ENCODE measurements at places on chromosomes 11 and 22.
A peak's percentile ranks its signal among the peaks of the same experiment; 100 is the strongest.

DNA sequence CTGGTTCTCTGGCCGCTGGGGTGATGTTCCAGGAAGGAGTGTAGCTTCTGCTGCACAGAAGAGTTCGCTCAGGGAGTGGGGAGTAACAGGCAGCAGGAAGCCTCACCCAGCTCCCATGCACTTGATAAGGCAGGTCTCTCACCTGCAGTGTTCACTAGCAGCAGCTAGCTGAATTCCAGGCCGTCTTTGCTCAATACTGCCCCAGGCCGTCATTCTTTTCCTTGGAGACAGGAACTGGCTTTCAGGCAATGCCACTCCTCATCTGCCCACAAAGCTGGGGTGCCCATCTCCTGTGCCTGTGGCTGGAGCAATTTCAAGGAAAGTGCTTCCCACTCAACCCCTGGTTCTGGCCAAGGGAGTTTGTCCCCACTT, 66.1 kb downstream of the ARHGAP42 start:
- no peak for DNase-seq

DNA sequence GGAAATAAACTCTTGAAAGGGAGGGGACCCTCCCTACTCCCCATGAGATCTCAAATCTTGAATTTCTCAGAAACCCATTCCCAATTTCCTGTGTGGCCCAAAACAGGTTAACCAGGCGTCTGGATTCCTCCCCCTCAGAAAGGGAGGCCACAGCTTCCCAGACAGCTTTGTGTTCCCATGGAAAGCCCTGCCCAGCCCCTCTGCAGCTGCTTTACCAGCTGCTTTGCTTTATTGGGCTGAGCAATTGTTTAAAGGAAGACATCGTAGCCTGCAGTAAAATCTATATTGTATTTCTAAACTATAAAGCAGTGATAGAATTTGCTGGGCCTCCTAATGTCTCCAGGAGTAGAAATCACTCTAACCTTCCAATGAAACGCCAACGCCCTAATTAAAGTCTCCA, 97.4 kb downstream of the CHST1 start:
- DNase-seq: no peak

DNA sequence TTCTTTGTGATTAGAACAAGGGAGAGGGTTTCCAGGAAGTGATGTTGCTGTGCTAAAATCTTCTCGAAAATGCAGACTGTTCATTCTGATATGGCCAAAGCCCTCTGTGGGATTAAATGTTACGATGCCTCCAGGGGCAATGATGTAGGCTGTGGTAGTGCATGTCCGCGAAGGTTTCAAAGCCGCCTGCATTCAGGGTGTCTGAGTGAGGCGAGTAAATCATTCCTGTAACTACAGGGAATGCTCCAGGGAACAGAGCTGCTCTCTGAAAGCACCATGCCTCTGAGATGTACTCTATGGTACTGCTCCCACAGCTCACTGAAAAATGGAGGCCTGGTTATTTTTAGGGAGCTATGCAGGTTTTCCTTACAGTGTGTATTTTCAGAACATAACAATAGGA, 21.2 kb downstream of the PDGFD start:
- DNase-seq: no peak

GRCh38 chr11:64490562-64491216, 100.3 kb upstream of the SLC22A12 start:
- no peak for DNase-seq

DNA sequence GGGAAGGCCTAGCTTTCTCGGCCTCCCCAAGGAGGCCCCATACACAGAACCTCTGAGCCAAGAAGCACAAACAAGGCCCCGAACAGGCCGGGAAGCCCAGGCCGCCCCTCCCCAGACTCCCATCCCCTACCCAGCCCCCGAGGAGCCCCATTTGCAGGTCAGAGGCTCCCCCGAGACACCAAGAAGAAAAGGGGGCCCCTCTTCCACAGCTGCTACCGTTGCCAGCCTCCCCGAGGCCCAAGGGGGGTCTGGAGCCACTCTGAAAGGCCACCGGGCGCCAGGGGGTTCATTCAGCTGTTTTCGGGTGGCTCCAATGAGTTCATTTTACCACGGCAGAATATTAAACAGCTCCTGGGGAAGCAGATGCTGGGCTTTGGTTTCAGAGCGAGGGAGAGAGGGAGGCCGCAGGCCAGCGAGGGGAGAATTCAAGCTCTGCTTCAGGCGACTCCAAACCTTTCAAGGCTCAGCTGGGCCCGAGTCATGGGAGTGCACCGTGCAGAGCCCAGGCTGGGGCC, 28.5 kb downstream of the MN1 start:
- no peak for DNase-seq

DNA sequence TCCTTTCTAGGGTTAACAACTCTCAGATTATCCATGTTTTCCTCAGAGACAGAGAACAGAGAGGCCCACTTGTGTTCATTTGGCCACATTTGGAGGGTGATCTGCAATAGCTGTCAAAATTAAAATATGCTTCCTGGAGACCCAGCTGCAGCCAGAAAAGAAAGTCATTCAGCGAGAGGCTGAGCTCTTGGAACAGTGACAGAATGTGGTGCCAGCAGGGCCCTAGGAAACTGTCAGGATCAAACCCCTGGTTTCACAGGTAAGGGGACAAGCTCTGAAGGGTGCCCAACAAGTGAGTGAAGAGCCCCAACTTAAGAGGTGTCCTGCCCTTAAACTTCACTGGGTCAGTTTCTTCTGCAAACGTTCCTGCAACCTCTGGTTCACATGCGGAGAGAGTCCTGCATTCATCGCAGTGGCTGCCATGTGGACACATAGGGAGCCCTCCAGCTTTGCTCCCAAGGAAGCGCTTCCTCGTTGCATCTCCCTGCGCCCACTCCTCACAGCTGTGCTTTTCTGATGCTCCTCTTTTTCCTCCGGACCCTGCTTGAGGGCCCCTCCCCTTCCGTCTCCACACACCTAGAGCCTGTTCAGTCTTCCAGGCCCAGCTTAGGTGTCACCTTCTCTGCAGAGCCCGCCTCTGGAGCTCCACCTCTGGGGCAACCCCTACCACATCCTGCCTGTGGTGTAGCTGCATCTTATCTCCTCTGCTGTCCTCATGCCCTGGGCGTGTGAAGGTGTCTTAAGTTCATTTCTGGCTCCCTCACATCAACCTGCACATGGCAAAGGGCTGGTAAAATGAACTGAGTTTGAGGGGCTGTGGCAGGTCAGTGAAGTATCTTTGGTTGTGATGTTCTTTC, 3.9 kb downstream of the UCP3 start:
- no peak for DNase-seq

- peak; percentile 18 for DNase-seq
Measured at GRCh38 chr11:34029176-34029575, 22.4 kb upstream of the CAPRIN1 start.

GRCh38 chr11:119547511-119547910, 124.5 kb upstream of the THY1 start:
- no peak for DNase-seq

- peak; percentile 76 for DNase-seq
Measured at GRCh38 chr11:58394195-58394594, 12.5 kb downstream of the OR5B3 start.

DNA sequence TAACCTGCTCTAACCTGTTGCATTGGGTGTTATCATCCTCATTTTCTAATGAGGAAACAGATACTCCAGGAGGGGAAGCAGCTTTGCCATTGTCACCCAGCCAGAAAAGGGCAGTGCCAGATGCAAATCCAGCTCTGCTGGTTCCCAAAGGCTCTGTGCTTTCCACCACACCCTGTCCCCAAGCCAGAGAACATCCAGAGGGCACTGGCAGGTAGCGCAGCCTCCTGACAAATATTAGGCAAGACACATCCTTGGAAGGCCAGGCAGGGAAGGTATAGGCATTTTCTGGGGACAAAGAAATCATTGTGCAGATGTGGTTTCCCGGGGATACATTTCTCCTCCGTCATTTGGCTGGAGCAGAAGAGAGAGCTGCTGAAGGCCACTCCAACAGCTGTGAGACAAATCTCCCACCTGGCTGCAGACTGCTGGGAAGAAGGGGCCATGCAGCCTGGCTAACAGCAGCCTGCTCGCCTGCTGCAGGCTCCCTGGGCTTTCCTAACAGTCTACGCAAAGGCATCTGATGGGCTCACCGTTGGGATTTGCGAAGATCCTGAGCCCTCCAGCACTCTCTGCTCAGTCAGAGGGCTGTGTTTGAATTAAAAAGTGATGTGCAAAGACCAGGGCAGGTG, 93.9 kb upstream of the PITPNB start:
- no peak for DNase-seq

DNA sequence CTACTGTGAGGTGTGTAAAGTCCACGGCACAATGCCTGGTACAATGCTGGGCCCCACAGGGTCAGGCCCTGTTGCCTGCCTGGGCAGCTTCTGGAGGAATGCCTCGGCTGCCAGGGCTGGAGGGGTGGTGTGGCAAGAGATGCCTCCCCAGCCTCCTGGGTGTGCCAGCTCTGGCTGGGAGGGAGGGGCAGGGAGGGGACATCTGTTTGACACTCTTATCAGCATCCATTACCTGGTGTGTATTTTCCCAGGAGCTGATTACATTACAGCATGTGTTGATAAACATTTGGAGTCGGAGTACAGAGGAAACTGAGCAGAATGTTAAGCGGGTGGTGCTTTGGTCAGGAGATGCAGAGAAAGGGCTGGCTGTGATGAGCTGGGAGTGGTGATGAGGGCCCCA, 11.0 kb upstream of the NECTIN1 start:
- no peak for DNase-seq

GRCh38 chr11:29612423-29612822, 404.4 kb downstream of the KCNA4 start:
- no peak for DNase-seq

DNA sequence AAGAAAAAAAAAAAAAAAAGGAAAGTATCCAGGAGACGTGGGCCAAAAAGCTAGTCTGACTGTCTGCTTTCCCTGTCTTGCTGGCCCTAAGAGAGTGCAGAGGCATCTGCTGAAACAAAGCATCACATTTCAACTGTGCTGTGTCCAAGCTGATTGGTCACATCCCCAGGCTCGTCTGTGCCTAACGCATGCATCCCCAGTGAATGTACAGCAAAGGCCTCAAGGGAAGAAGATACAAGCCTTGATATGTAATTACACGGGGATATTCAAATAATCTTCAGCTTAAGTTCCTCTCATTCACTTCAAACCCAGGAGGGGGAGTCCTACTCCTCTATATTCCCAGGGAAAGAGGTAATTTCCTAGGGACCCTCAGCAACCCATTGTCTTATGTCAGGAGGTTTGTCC, 5.4 kb upstream of the SORL1 start:
- peak; percentile 41 for DNase-seq

DNA sequence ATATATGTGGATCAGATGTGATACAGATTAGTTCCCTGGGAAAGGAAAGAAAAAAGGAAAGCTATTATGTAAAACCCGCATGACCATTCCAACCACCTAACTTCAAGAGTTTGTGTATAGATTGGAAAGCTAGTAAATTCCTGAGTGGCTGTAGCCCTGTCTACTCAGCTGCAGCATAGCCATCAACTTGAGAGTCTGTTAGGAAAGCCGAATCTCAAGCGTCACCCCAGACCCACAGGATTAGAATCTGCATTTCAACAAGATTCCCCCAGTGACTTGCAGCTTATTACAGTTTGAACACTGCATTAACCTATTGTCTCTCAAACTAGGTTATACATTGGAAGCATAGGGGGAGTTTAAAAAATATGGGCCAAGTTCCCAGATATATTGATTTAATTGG, 921.7 kb downstream of the LRRC4C start:
- DNase-seq: no peak

DNA sequence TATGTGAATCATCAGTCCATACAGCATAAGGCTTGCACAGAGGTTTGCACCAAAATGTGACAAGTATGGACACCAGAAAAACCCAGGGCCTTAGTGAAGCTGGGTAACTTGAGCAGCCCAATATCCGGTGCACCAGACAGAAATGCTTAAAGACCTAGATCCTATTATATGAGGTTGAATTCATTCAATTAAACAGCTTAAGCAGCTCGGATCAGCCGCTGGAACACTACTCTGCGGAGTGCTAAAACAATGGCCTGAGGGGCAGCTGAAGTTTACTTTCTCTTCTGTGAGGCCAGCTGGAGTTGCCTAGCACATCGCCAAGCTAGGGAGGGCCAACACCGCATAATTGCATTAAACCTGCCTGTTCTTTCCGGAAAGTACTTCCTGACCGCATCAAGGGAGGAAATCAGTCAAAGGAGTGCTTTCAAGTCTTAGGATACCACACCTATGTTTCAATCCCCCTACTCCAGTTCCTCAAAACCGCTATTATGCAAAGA, 17.0 kb upstream of the FAM181B start:
- no peak for DNase-seq

- peak; percentile 6 for DNase-seq
Measured at GRCh38 chr11:87338046-87338639, 300.4 kb downstream of the TMEM135 start.

GRCh38 chr22:17847360-17848078, 73.2 kb upstream of the BID start:
- DNase-seq: no peak

- DNase-seq: no peak
Measured at GRCh38 chr22:38046070-38046748, 11.0 kb upstream of the PICK1 start.

DNA sequence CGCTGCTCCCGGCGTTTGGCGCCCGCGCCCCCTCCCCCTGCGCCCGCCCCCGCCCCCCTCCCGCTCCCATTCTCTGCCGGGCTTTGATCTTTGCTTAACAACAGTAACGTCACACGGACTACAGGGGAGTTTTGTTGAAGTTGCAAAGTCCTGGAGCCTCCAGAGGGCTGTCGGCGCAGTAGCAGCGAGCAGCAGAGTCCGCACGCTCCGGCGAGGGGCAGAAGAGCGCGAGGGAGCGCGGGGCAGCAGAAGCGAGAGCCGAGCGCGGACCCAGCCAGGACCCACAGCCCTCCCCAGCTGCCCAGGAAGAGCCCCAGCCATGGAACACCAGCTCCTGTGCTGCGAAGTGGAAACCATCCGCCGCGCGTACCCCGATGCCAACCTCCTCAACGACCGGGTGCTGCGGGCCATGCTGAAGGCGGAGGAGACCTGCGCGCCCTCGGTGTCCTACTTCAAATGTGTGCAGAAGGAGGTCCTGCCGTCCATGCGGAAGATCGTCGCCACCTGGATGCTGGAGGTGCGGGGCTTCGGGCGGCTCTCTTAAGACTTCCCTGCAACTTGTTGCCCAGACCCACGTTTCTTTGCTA, at the start of gene CCND1:
Gene CCND1 (plus strand): TSS at position 162 of the 587 bp plus-strand sequence. CDS start 158 bp downstream, at position 320.
- DNase-seq: peak; percentile 92

DNA sequence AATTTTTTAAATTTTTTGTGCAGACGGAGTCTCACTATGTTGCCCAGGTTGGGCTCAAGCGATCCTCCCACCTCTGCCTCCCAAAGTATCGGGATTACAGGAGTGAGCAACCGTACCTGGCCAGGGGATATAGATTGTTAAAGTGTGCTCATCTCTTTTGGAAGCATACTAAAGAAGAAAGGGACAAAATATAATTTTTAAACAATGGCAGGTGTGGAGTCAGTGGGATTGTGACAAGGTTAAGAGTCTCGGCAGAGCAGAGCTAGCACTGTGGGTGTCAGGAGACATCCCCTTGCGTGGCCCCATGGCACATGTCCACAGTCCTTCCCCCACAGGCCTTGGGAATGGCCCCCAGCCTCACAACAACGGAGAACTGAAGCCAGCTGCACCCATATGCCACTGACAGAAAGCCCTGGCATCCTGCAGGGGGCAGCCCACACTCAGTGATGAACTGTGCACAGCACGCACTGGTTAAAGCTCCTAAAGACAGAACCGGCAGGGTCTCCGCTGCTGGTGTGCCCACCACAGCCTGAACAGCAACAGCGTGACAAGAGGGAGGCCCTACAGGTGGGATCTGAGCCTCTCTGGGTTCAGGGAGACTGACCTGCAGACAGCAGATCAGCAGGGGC, 29.9 kb downstream of the SERPIND1 start:
- peak; percentile 41 for DNase-seq

GRCh38 chr11:134332189-134332631, 422 bp downstream of the GLB1L2 start:
- DNase-seq: no peak
